NCI-H524 treated with DMSO at 0.1 percent for 48 hours (cell line): ENCODE measurements at places on chromosomes 2 and 18.

DNA sequence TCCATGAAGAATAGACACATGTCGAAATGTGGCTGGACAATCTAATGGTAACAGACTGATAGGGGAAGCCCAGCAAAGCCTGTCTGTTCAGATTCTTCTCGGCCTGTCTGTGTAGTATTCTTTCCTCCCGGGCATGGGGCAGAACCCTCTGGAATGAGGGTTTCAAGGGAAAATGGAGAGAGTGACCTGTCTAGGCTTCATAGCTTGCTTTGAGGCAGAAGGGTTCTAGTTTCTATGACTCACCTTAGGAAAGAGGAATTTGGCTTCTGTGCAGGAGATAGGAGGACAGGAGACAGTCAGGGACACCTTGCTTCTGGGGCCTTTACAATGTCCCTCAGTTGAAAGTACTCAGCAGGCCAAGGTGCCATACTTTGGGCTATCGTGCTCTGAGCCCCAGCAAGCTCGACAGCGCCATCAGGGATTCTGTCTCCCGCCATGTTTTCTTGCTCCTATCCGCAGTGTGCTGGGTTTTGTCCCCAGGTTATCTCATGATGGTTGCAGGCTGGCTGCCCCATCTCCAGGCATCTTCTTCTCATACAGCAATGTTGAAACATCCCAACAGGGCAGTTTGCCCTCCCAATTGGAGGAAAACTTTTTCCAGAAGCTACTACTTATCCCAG lies 74.7 kb upstream of the TLK1 start:
- no peak for DNase-seq

DNA sequence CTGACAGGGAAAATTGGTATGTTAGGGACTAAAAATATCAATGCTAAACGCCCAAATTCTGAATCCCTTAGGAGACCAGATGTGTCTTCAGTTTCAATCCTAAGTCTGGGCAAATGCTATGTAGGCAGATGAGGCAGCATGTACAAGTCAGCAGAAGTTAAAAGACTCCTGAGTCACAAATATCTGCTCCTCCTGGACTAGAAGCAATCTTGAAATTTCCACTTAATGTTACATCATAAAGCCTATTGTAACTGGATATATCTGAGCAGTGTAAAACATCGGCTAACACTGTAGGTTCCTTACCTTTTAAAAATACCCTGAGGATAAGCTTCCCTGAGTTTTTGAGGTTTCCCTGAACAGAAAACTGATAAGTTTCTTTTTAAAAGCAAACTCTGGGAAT lies 1087.6 kb upstream of the PIK3C3 start:
- DNase-seq = no peak

GRCh38 chr2:207240649-207241048 lies 74.9 kb upstream of the KLF7 start:
- no peak for DNase-seq

- DNase-seq = no peak
These were observed 11.8 kb downstream of the VIL1 start for GRCh38 chr2:218430721-218431120.

DNA sequence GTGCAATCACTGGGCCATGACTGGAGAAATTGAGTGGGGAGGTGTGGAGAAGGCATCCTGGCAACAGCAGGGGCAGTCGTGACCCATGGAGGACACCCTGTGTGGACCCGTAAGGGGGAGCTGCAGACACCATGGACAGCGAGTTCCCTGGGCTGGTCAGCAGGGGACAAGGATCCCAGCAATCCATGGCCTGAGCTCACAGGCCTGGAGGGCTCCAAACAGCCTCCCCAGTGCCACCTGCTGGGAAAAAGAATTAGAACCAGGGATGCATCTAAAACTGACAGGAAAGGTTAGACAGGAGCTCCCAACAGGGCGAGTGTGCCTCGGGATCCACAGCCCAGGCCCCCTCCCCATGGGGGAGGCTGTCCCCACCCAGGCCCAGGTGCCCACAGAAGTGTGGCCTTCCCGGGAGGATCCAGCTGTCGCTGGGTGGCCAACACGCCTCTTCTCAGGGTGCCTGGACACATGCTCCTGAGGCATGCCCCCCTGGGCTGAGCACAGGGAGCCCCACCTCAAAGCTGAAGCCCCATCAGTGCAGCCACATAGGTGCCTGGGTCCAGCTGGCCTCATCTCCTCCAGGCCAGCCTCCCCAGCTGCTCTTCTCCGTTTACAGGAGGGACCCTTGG lies 20.5 kb upstream of the KIF1A start:
- DNase-seq = no peak
